GM20000 (cell line): ENCODE measurements at places on chromosomes 16 and 17.

GRCh38 chr16:57999366-57999970, 1.0 kb downstream of the ZNF319 start:
- peak; percentile 65 for DNase-seq

DNA sequence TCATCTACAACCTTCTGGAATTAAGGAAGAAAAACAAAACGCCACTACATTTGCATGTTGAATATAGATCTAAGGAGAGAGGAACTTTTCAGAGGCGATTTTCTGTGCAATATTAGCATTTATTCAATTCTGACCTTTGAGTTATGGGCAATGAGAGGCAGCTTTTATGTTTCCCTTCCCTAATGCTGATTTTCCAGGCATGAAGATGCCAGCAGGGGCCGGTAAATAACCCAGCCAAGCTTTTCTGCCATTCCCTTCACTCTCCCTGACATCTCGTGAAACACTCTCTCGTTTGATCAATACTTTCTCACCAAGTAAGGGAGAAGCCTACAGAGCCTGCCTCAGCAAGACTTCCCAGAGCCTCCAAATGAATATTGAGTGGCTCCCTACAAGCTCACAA, 470.5 kb upstream of the GOT2 start:
- no peak for DNase-seq

GRCh38 chr16:88610909-88611812, 27.2 kb upstream of the IL17C start:
- DNase-seq: no peak

DNA sequence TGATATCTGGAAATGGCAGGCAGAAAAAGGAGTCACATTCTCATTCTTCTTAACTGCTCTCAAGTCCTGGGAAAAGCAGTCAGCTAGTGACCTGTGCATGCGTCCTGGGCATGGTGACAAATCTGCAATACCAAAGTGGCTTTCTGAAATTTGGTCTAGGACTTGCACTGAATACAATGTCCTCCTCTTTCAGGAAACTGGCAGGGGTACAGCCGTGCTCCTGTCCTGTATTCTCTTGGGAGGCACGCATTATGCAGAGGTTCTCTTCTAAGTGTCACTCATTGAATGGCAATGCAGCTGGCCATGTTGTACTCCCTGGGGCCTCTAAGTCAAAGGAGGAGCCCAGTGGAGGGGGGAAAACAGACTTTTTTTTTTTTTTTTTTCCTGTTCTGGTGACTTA, 10.6 kb downstream of the PHF12 start:
- no peak for DNase-seq

GRCh38 chr17:57284984-57285646, 28.8 kb downstream of the MSI2 start:
- peak; percentile 56 for DNase-seq
